ENCODE measurements at places on chromosomes 3 and 15.

GRCh38 chr3:150736903-150737832, 25.8 kb downstream of the SIAH2 start:
- no peak for DNase-seq

- peak; percentile 35 for DNase-seq
Measured at GRCh38 chr15:43209059-43209824, 11.6 kb downstream of the EPB42 start.

DNA sequence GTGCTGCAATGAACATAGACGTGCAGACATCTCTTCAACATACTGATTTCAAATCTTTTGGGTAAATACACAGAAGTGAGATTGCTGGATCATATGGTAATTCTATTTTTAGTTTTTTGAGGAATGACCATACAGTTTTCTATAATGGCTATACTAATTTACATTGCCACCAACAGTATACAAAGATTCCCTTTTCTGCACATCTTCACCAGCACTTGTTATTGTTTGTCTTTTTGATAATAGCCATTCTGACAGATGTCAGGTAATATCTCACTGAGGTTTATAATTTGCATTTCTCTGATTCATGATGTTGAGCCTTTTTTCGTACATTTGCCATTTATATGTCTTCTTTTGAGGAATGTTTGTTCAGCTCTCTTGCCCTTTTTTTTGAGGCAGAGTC, 30.5 kb downstream of the TOPAZ1 start:
- DNase-seq, result no peak

GRCh38 chr3:23221136-23221535, 18.0 kb downstream of the UBE2E2 start:
- no peak for DNase-seq

DNA sequence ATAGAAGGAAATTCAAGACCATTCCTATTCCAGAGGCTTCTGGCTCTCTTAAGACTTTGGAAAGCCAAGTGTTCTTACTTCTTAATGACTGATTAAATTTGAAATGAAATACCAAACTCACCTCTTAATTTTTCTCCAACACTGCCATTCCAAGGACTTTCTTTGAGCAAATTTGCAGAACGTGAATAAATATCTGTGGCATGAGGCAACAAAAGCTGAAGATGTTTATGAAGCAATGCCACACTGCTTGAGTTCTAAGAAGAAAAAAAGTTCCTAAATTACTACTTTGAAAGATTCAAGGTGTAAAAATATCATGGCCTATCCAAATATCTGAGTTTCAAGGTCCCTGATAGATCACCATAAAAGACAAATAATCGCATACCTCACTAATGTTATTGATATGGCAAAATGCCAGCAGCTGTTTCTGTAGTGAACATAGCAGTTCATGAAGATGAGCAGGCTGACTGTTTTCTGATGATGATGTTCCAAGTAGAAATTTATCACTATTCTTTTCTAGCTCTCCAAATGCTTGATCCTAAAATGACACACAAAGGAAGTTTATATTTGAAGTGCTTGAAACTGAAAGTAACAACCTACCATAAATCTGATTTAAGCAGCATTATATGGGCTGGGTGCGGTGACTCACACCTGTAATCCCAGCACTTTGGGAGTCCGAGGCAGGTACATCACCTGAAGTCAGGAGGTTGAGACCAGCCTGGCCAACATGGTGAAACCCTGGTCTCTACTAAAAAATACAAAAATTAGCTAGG, 104.4 kb downstream of the HERC1 start:
- peak; percentile 43 for DNase-seq

- no peak for DNase-seq
Measured at GRCh38 chr15:66960519-66960918, 104.9 kb upstream of the SMAD3 start.

- DNase-seq, result no peak
Measured at GRCh38 chr3:143821862-143822261, 26.4 kb downstream of the SLC9A9 start.

GRCh38 chr3:153338487-153338886, 176.5 kb downstream of the RAP2B start:
- DNase-seq, result peak; percentile 2

- no peak for DNase-seq
Measured at GRCh38 chr3:115245899-115246298, 98.8 kb upstream of the ZBTB20 start.

- DNase-seq, result no peak
Measured at GRCh38 chr3:143535994-143536784, 312.1 kb downstream of the SLC9A9 start.

DNA sequence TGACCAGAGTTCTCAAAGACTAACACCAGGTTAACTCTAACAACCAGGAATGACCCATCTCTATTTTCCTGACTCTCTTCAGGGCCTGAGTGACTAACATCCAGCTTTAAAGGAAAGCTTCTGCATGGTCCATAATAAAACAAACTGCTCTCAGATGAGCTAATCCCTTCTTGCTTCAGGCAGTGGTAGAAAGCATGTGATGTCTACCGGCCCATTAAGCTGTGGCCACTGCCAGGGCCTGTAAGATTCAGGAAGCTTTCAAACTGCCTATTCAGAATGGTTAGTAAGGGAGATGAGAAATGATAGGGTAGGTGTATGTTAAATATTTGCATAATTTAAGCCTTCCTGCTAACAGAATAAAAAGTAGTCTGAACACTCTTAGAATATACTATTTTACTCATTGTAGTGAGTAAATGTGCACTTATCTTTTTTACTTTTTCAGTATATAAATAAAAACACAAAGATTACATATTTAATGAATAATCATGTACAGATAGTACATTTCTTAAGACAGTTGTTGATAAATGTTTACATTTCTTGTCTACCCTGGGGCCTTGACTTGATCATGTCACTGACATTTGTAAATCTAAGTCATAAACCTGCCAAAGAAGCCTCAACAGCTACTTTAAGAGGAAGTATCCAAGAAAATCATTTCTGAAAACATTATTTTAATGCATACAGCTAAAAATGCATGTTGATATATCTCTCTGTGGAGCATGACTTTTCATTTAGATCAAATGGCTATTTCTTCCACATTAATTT, 222.0 kb downstream of the MCTP2 start:
- DNase-seq, result no peak

GRCh38 chr15:60821462-60822061, 342.6 kb upstream of the ICE2 start:
- DNase-seq, result no peak

DNA sequence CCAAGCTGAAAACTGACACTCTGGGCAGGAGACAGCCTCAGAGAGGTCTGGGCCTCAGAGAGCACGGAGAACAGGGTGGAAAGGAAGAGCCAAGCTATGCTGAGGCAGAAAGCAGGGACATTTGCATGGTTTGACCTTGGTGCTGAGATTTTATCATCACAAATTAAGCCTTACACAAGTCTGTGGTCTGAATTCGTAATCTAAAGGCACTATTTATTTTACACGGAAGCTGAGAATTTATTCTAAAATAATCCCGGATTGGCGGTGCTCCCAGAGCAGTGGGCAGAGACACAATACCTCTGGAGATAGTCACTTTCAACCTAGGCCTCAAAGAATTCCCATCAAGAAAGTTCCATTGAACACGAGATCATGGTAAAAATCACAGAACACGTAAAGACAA, 47.5 kb downstream of the CFAP92 start:
- DNase-seq, result no peak

- DNase-seq, result no peak
Measured at GRCh38 chr3:146682171-146682570, 77.0 kb upstream of the PLSCR5 start.

- DNase-seq, result no peak
Measured at GRCh38 chr15:91890614-91891013, 37.1 kb downstream of the SLCO3A1 start.

GRCh38 chr15:38499651-38500050, 45.7 kb downstream of the FAM98B start:
- DNase-seq, result no peak
